ENCODE measurements at places on chromosomes 2 and 18.

- no peak for DNase-seq
Measured at GRCh38 chr2:96470636-96471035, 34.5 kb downstream of the NEURL3 start.

DNA sequence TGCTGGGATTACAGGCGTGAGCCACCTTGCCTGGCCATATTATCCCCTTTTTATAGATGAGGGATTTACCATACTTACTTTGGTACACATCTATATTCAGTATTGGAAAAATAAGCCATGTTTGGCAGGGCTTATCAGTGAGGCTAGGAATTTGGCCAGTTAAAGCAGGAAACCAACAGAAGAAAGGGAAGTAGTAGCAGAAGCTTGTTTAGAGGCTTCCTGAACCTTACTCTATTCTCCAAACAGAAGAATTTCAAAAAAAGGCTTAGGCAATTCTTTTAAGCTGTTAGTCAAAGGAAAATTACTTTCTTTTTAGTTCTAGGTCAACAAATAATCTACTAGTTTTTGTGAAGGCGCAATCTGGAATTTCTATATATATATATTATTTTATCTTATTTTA lies 3.2 kb upstream of the GLS start:
- no peak for DNase-seq

- DNase-seq: no peak
Measured at GRCh38 chr2:206614811-206615210, 27.5 kb upstream of the FAM237A start.

DNA sequence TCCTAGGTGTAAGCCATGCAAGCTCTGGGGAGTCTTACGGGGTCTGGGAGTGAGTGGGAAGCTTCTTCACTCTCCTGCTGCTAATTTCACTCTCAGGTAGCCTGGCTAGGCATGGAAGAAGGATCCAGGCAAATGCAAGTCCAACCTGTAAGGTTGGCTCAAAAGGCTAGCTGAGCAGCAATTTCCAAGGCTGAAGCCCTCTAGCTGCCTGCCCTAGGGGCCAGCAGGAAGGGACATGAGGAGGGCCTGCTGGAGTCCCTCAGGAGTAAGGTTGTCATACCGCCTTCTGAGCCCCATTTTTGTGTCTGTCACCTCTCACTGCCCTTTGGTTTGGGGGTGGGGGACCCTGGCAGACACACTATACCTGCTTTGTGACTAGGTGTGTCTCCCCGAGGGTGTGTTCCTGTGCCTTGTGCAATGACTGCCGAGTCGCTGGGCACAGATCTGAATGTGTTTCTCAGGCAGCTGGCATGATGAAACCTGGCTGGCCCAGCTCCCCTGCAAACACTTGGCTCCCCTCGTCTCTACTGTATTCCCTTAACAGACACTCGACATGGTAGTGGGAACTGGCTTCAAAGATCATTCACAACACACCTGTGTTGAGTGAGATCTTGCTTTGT lies 123.9 kb upstream of the FAM136A start:
- DNase-seq: no peak

DNA sequence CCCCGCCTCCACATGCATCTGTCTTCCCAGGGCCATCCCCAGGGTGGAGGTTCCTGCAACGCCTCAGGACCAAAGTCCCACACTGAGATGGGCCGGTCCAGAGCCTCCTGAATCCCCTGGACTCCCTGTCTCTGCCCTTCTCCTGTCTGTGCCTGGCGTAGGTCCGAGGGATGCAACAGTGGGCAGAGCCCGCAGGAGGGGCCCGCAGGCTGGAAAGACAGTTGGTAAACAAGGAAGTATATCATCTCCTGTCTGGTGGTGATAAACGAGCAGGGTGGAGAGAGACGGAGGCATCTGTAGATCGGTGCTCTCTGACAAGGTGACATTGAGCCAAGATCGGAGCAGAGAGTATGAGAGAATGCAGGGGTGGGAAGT lies 72.6 kb upstream of the RAB6C start:
- no peak for DNase-seq

DNA sequence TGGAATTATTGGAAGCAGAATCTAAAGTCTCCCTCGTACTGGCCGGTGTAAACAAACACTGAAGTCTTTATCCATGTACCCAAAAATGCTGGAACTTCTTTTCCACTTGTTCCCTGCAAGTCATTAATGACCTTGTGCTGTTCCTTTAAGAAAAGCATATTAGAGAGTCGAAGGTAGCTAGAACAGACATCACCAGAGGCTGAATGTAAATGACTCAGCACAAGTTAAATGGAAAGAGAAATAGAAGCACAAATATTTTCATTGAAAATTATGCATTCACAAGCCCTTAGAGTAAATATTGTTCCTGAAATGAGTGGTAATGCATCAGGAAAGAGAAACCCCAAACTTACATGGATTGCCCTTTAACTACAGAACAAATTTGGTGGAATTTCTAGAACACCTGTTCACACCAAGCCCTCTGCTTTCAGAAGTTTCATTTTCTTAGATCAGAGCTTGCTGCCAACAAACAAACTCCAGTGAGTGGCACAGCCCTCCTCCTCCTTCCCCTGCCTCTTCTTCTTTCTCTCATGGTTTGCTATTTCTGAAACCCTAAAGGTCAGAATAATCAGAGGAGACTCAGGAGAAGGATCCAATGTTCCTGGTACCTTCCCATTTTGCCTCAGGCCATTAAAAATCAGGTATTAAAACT lies 264.3 kb downstream of the TXNL1 start:
- DNase-seq: no peak

GRCh38 chr18:9575558-9575957 lies 38.8 kb downstream of the PPP4R1 start:
- DNase-seq: peak; percentile 96

- DNase-seq: no peak
Measured at GRCh38 chr2:423479-423878, 135.6 kb upstream of the ALKAL2 start.

DNA sequence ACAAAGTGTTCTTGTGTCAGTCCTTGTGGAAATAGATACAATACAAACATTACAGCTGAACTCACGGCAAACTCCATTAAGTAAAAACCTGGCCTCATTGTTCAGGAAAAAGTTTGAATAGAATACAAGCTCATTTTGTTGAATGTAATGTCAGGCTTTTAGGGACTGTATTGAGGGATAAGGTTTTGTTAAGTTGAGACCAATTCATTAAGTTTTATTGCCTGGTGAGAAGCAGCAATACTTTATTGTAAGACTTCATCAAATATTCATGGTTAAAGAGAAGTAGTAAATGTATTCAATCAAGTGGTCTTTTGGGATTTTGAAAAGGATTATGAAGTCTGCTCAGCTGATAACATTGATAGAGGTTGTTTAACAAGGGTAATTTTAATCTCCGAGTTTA lies 35.4 kb upstream of the METAP1D start:
- DNase-seq: no peak

DNA sequence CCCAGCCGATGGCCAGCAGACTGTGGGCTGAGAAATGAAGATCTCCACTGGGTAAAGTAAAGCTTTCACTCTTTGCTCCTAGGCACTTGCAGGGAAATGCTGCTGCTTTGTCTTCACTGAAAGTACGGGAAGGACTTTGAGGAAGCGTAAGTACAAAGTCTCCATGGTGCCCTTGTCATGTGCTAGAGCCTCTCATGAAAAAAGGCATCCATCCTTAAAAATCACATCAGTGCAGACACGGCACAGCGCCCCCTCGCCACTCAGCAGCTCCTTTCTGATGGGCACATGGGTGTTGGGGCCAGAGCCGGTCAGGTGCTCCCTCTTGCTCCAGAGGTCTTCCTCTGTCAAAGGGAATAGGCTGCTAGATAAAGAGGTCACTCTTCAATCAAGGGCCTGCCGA lies 109.0 kb upstream of the STPG4 start:
- DNase-seq: no peak

GRCh38 chr18:63187791-63188460 lies 131.6 kb downstream of the BCL2 start:
- no peak for DNase-seq

DNA sequence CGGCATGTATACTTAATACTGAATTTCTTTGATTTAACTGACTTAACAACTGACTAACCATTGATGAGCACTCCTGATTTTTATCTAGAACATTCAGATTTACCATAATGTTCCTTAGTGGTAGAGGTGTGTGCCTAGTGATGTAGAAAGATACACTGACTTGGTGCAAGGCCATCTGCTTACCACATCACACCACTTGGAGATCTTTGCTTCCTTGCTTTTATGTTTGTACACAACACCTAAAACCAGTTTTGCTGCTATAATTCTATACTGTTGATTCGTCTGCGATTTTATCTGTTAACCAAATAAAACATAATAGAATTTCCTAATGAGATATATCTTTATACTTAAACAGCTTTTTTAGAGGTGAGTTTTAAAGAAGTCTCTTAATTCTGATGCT lies 3.9 kb upstream of the FARP2 start:
- DNase-seq: no peak

GRCh38 chr2:36464006-36464721 lies 108.6 kb downstream of the CRIM1 start:
- no peak for DNase-seq

GRCh38 chr2:234879671-234880455 lies 72.0 kb upstream of the SH3BP4 start:
- peak; percentile 70 for DNase-seq

DNA sequence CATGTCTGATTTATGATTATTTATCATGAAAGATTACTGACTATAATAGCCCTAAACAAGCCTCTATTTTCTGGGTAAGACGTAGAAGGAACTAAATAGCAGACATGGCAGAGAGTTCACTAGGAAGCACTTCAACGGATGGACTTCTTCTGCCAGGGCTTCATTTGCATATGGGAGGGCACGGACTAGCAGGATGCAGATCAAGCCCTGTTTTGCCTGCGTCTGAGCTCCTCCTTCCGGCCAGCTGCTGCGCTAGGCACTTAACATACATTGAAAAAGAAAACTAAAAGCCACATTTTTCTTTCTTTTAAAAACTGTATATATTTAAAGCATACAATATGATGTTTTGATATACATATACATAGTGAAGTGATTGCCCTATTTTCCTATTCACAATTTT lies 340.0 kb upstream of the MEX3C start:
- peak; percentile 73 for DNase-seq

DNA sequence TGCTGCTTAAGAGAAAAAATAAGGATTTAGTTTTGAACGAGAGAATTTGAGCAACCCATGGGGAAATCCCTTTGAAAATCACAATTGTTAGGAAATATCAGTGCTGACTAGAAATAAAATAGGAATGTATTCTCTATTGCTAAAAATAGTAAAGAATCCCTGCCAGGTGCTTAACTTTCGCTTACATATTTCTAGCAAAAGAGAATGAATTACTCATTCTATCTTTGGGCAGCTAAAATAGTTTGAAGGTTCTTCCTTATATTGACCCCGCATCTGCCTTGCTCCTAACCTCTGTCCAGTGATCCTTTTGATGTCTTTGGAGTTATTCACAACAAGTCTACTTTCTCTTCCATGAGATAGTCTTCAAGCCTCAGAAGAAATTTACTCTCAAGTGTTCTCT lies 103.8 kb downstream of the PLCL1 start:
- DNase-seq: no peak

DNA sequence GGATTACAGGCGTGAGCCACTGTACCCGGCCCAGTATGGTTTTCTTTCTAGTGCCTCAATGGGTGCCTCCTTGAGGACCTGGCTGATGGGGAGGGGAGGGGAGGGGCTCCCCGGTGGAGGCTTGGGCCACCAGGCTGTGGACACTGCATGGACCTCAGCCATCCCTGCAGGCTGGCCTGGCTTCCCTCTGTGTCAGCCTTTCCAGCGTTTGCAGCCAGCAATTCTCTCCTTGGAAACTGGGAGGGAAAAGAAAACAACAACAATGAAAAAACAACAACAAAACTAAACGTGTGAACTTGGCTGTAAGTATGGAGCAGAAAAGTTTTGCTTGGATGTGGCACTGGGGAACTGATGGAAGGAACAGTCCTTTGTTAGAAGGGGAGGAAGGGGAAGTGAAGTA lies 159.3 kb downstream of the GLI2 start:
- DNase-seq: no peak

DNA sequence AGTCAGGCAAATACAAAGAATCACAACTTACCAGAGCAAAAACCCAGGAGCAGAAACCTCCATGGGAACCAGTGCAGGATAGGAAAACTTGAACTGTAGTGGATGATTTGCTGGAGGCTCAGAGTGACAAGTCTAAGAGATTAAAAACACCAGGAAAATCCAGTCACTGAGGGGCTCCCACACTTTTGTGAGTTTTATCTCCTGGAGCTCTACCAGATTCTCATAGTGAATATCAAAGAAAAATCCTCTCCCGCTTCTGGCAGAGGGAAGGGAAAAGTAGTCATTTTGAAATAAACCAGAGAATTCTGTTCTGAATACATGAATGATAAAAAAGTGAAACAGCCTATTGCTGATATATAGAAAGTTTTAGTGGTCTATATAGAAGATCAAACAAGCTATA lies 23.1 kb downstream of the NABP1 start:
- peak; percentile 97 for DNase-seq

GRCh38 chr2:150036622-150037021 lies 449.0 kb upstream of the MMADHC start:
- DNase-seq: no peak

GRCh38 chr2:62663411-62663810 lies 42.1 kb upstream of the EHBP1 start:
- DNase-seq: peak; percentile 84

- no peak for DNase-seq
Measured at GRCh38 chr2:190119923-190120590, 57.5 kb upstream of the MSTN start.

- no peak for DNase-seq
Measured at GRCh38 chr2:3294069-3294468, 83.5 kb downstream of the EIPR1 start.

DNA sequence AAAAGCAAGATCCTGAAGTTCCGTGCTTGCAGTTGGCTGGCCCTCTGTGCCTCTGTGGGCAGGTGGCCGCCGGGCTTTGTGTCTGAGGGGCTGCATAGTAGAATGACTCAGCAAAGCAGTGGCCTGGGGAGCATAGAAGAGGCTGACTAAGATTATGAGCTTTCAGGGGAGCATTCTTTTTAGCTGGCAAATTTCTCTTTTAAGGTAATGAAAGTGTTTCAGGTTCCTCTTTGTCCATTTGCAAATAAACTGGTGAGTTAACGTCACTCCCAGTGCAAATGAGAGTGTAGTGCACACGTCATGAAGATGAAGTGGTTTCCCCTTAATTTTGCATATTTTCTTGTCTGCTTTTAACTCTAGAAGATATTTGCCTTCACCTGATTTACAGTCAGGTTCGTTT lies 98.6 kb downstream of the BCL2L11 start:
- DNase-seq: no peak

DNA sequence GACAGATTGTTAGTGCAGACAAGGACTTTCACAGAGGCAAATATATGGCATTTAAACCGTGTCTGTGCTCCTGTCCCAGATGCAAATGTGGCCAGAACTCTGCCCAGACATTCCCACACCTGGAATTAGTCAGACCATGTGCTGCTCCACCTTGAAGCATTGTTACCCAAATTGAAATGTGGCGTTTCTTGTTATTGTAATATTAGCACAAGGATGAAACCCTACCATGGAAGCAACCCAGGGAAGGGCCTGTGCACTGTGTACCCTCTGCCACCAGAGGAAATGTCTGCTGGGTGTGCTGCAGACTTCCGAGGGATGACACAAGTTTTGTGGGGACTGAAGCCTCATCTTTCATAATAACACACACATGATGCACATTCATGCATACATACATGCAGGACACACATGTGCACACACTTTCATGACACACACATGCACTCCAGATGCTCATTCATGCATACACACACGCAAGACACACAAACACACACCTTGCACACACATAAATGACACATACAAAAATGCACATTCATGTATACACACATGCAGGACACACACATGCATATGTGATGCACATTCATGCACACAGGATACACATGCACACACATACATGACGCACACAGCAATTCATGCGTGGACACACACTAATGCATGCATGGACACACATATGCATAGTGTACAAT lies 133.2 kb upstream of the SNTG2 start:
- DNase-seq: no peak

Data from umbilical cord (tissue), 2 donors.